GM18507 (cell line): ENCODE measurements at places on chromosomes 7 and 10.

GRCh38 chr10:104309980-104310978, 28.0 kb downstream of the ITPRIP start:
- no peak for DNase-seq

DNA sequence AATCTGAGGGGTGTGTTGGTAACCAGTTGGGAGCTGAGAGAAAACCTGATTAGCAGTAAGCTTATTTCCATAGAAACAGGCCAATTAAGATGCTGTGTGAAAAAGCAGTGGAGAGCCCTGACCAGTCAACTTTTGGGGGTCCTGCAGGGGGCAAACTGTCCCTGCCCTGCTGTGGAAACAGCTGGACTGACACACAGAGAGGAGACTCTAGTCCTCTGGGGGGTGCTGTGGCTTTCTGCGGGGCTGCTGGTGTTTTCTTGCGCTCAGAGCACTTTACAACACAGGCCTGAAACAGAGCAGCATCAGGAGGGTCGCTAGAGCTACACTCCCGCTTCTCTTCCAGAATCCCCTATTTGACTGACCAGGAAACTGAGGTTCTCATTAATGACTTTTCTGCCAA, 546.9 kb upstream of the GALNT17 start:
- DNase-seq: no peak

GRCh38 chr7:151142686-151143040, 24.8 kb downstream of the GBX1 start:
- DNase-seq: no peak

DNA sequence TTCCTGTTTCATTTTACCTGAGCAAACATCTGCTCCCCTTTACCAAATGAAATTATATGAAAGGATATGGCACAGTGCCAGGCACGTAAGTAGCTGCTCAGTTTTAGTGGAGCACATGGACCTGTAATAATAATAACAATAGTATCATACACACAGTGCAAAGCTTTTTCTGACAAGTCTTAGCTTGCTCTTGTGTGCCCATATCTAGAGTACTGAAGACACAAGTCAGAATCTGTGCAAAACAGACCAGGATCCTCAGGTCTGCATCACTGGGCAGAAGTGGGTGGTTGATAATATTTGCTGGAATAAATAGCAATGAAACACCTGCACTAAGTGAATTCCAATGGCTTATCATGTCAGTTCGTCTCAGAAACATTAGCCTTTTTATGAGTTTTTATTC, 85.5 kb upstream of the DKK1 start:
- no peak for DNase-seq
